Kidney (tissue), 22 donors: ENCODE measurements at places on chromosomes 4 and X.

- DNase-seq, result no peak
Measured at GRCh38 chrX:91389026-91389425, 45.6 kb upstream of the PABPC5 start.

- DNase-seq, result no peak
Measured at GRCh38 chr4:100644150-100644549, 126.3 kb upstream of the EMCN start.

DNA sequence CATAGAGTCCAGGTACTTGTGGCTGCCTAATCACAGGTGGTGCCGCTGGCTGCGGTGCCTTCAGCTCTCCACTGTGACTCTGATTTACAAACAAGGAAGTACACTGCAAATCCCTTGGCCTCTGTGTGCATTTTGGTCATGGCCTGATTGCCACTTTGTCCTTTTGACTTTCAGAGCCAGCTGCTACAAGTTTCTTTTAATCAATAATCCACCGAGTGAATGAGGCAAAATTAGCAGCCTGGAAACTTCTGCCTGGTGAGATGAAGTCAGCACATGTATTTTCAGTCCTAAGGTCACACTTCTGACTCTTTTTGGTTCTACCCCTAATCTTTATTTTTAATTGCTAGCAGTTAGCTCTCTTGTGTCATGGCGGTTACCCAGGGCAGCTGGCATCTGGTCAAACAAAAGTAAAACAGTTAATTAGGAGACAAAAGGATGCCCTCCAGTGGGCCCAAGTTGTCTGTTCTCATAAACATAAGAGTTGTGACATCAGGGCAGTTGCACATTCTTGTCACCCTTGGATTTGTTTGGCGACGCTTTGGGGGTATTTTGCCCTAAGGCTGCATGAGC, 62.3 kb upstream of the LNX1 start:
- peak; percentile 77 for DNase-seq

DNA sequence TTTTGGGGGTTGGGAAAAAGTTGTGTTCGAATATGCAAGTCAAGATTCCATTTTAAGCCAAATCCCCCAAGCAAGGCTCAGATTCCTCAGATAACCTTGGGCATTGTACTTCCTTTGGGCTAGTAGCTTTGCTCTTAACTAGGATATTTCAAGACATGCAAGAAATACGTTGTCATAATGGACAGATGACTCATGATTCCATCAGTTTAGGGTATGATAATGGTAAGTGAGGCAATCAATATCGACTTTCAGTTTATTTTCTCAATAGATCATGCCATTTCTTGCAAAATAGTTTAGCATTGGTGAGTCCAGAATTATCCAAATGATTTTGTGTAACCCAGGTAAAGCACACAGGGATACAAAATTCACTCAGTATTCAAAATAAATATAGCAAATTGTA, 25.4 kb downstream of the CFAP299 start:
- no peak for DNase-seq
